LHCN-M2 (cell line): ENCODE measurements at places on chromosomes 1 and 21. TPM values are rescaled to one million over a fixed set of nuclear protein-coding genes. Genes with fewer than 3 reads are reported as not detected.

GRCh38 chr1:223715604-223716172, 3.3 kb downstream of the CAPN2 start:
- DNase-seq: no peak

The C1QB gene
- not detected in 2 replicates for total RNA-seq

The KCND3 gene
- total RNA-seq: not detected in 2 replicates

The RNF207 gene
- 1.0 and 1.3 TPM in 2 replicates for total RNA-seq

The RPE65 gene
- total RNA-seq: not detected in 2 replicates

- DNase-seq: no peak
Observed at GRCh38 chr1:61135291-61135690, 52.9 kb downstream of the NFIA start.

DNA sequence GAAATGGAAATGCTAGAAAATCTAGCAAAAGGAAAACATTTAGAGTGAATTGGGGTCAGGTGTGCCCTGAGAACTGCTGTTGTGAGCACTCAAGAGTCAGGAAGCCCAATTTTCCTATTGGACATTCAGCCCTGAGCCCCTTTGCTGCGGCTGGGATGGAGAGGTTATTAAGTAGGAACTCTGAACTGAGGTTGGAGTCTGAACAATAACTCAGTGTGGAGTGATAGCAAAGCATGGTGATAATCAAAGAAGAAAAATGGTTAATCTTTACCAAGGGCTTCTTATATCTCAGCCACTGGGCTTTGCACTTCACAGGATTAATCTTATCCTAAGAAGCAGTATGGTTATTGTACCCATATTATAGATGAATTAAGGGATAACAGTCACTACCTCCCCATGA, 52.0 kb downstream of the TMCO4 start:
- DNase-seq: no peak

DNA sequence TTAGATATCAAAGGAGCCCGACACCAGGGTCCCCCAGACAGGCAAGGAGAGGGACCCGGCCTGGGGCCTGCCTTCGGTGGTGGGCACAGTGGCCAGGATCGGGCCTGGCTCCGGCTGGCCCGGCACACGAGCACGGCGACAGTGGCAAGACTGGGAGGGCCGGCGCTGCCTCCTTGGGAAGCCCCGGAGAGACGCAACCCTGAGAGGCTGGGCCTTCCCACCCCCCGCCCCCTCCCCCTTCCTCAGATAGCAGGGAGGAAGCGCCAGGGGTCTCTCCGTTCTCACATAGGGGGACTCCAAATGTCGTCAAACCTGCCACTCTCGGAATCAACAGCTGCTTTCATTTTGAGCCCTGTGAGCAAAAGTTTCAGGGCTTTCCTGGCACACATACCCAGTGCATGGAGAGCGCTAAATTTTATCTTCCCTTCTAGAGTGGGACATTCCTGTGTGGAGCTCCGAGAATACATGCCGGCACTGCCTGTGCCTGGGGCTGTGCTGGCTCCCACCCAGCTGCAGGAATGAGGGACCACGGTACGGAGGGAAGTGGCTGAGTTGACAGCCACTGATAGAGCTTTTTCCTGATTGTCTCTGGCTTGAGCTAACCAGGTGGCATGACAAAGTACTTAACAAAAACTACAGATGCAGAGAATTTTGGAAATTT, 62.4 kb downstream of the CD247 start:
- no peak for DNase-seq

The MTOR gene
- total RNA-seq: 36.3 and 36.4 TPM in 2 replicates

The LCK gene
- total RNA-seq: not detected in 2 replicates

The OXCT2 gene
- total RNA-seq: 0.58 and 0.69 TPM in 2 replicates

GRCh38 chr1:223245411-223245810, 102.4 kb upstream of the TLR5 start:
- no peak for DNase-seq

The SPRR1A gene
- not detected in 2 replicates for total RNA-seq

- DNase-seq: peak; percentile 41
Observed at GRCh38 chr1:115275216-115275615, 62.8 kb downstream of the NGF start.

DNA sequence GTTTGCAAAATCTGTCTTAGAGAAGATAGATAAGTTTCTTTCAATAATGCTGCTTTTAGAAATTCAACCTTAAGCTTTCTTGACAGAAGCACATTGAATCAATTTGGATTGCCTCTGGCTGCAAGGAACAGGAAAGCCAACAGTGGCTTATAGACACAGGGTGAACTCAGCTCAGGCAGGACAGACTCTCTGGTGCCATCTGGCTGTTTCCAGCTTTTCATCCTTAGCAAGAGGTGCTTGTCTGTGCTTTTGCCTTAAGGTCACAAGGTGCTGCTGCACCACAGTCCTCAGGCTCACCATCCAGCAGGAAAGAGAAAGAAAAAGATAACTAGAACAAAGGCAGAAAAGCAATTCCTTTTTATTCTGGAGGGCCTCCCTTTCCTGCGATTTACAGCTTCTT, 93.7 kb upstream of the ETS2 start:
- DNase-seq: peak; percentile 39

The SYT14 gene
- 12.6 and 14.0 TPM in 2 replicates for total RNA-seq
